H1 (cell line): ENCODE measurements at places on chromosomes 1 and 21.

- no peak overlapping the region for H3K27ac ChIP-seq
- DNase-seq, result no peak
- no peaks in the 10 kb centered on the region for H3K27me3 ChIP-seq
- no peak overlapping the region for H3K4me3 ChIP-seq
- no peaks in the 10 kb centered on the region; the same call in 1 of the 2 replicates for H3K4me1 ChIP-seq
Measured at GRCh38 chr1:48033495-48034045, 36.4 kb upstream of the TRABD2B start.

DNA sequence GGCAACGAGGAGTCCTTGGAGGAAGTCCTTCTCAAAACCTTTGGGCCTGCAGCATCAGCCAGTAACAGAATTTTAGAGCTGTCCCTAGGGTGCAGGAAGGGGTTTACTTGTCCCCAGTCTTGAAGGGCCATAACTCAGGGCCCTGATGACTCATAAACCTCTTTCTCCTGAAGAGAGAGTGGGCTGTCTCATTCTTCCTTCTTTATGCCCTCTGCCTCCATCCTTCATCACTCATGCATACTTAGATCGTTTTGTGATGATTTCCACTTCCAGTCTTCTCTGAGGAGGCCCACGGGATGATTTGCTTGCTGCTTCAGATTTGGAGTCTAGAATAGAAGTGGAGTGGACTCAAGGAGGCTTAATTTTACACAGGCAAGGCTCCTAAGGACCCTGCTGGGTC is 60.2 kb downstream of the NDUFS5 start:
- DNase-seq, result no peak
- H3K36me3 ChIP-seq, result no peaks in the 10 kb centered on the region
- H3K4me3 ChIP-seq, result no peak overlapping the region
- H3K27ac ChIP-seq, result no peak overlapping the region
- peaks cover 6% of the 10 kb centered on the region for H3K4me1 ChIP-seq
- peaks cover 8% of the 10 kb centered on the region for H3K27me3 ChIP-seq

DNA sequence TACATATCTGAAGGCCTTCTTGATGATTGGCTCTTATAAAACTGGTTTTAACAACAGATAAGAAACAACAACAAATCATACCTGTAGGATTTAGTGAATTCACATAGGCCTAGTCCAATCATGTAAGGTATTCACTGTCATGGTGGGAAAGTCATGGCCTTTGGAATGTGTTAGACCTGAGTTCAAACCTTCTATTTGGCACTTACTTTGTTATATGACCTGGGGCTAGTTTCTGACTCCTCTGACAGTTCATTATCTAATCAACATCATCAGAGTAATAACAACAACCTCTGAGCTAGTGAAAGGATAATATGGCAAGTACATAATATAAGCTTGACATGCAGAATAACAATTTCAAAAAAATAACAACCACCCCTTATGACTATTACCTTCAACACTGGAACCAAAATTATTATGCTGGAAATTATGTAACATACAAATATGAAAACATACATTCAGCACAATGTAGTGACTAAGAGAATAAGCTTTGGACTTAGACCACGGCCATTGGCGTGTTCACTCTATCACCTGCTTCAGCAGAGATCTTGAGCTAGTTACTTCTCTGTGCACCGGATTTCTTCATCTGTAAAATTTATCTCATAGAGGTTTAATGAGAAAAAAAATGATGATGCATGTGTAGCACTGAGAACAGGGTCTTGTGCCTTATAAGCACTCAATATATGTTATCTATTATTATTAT is 597.6 kb downstream of the LMO4 start:
- no peak for DNase-seq
- no peaks in the 10 kb centered on the region for H3K27me3 ChIP-seq
- no peaks in the 10 kb centered on the region for H3K36me3 ChIP-seq
- H3K4me3 ChIP-seq, result no peak overlapping the region
- no peak overlapping the region for H3K27ac ChIP-seq

DNA sequence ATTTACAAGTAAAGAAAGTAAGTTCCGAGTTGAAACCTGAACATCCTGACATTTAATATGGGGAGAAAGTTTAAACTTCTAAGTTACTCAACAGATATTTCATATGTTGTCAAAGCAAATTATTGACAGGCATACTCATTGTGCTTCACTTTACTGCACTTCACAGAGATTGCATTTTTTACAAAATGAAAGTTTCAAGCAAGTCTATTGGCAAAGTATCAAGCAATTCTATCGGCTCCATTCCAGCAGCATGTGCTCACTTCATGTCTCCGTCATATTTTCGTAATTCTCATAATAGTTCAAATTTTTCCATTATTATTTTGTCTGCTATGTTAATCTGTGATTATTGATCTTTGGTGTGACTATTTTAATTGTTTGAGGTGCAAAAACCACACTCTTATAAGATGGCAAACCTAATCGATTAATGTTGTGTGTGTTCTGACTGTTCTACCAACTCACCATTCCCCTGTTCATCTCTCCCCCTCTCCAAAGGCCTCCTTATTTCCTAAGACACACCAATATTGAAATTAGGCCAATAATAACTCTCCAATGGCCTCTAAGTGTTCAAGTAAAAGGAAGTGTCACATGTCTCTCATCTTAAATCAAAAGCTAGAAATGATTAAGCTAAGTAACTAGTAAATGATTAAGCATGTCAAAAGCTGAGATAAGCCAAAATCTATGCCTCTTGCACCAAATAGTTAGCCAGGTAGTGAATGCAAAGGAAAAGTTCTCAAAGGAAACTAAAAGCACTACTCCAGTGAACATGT is 68.2 kb upstream of the BCL9 start:
- H3K27ac ChIP-seq, result no peak overlapping the region
- H3K36me3 ChIP-seq, result no peaks in the 10 kb centered on the region
- DNase-seq, result no peak
- no peak overlapping the region for H3K4me3 ChIP-seq
- no peaks in the 10 kb centered on the region for H3K4me1 ChIP-seq

- DNase-seq, result no peak
- H3K36me3 ChIP-seq, result no peaks in the 10 kb centered on the region
- no peak overlapping the region for H3K4me3 ChIP-seq
- H3K4me1 ChIP-seq, result no peaks in the 10 kb centered on the region
- no peaks in the 10 kb centered on the region; the same call in 1 of the 2 replicates for H3K27me3 ChIP-seq
- no peak overlapping the region for H3K27ac ChIP-seq
Measured at GRCh38 chr1:213840575-213840974, 147.2 kb upstream of the PROX1 start.

- no peaks in the 10 kb centered on the region for H3K27me3 ChIP-seq
- no peaks in the 10 kb centered on the region for H3K36me3 ChIP-seq
- peaks cover 2% of the 10 kb centered on the region for H3K4me1 ChIP-seq
- H3K27ac ChIP-seq, result no peak overlapping the region; the same call in 1 of the 2 replicates
- DNase-seq, result peak; percentile 56
Measured at GRCh38 chr1:52032785-52033131, 852 bp downstream of the KTI12 start.

DNA sequence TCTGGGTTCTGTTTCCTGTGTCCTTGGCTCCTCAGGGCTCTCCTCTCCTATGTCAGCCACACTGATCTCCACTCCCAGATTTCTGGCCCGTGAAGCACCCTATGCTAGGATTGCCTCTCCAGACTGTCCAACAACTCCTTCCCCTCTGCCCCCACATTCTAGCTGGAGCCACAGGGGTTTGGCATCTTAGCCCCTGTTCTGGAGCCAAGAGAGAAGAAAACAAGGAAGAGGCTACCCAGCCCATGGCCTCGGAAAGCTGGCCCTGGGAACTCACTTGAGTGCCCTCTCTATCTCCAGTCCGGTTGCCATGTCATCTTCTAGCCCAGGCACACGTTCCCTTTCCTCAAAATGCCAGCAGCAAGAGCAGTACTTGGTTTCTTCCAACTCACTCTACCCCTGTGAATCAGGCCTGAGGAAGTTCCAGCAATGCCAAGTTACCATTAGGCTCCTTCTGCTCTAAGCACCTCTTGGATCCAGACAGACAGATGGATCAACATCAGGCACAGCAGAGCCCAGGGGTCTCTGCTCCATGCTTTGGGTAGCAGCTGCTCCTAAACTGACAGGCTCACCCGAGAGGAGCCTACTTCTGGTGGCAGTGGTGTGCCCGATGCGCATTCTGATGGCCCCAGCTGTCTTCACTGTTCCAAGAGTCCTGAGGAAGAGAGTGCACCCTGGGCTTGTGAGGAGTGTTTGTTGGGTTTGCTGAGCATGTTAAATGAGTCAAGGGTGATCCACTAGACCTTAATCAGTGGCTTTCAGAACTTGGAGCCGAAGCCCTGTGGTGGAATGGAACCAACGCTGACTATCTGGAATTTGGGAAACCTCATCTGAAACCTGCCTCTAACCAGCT is 11.6 kb upstream of the GPR61 start:
- H3K4me3 ChIP-seq, result no peak overlapping the region
- no peak for DNase-seq
- H3K27me3 ChIP-seq, result no peaks in the 10 kb centered on the region
- H3K36me3 ChIP-seq, result no peaks in the 10 kb centered on the region
- H3K27ac ChIP-seq, result no peak overlapping the region

DNA sequence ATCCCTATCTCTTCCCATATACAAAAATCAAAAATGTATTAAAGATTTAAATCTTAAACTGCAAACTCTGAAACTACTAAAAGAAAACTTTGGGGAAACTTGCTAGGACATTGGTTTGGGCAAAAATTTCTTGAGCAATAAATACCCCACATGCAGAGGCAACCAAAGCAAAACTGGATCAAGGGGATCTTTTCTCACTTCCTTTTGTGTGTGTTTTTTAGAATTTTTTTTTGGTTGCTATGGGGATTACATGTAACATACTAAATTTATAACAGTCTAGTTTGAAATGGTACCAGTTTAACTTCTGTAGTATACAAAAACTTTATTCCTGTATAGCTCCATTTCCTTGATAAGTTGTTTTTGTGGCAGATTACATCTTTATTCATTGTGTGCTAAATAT is 16.8 kb downstream of the MAST2 start:
- no peak overlapping the region for H3K4me3 ChIP-seq
- no peaks in the 10 kb centered on the region for H3K36me3 ChIP-seq
- no peak for DNase-seq
- no peak overlapping the region for H3K27ac ChIP-seq
- H3K27me3 ChIP-seq, result no peaks in the 10 kb centered on the region

DNA sequence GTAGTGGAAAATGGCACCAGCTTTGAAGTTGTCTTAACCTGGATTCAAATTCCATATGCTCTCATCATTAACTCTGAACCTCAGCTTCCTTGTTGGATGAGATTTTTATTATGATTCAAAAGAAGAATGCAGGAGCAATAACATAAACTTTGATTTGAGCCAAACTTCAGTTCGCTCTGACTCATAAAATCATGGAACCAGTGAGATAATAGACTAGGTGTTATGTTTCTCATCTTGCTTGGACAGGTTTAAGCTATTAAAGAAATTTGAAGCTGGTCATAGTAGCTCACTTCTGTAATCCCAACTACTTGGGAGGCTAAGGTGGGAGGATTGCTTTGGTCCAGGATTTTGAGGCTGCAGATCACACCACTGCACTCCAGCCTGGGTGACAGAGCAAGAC is 172.8 kb downstream of the CLEC20A start:
- no peak overlapping the region for H3K4me3 ChIP-seq
- H3K27ac ChIP-seq, result no peak overlapping the region
- H3K27me3 ChIP-seq, result no peaks in the 10 kb centered on the region
- DNase-seq, result no peak

DNA sequence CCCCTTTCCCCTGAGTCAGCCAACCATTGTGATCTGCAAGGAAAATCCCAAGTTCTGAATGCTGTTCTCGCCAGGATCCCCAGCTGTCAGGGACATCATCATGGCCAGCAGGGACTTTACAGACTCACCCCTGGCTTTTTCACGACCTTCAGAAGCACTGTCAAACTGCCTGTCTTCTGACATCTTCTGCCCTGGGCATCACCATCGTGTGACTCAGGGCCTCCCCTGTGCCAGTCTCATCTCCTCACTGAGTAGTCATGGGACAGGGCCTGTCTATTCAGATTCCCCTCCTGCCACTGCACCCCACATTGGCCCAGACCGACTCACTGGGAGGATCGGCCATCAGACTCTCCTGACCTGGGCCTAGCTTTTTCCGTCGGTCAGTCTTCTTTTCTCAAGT is 72.5 kb upstream of the VAMP3 start:
- no peak for DNase-seq
- no peak overlapping the region for H3K4me3 ChIP-seq
- H3K27ac ChIP-seq, result no peak overlapping the region
- H3K4me1 ChIP-seq, result peaks cover 14% of the 10 kb centered on the region; the same call in 1 of the 2 replicates
- peaks cover 11% of the 10 kb centered on the region for H3K27me3 ChIP-seq

- H3K27ac ChIP-seq, result no peak overlapping the region
- H3K4me3 ChIP-seq, result no peak overlapping the region
- no peaks in the 10 kb centered on the region for H3K36me3 ChIP-seq
- H3K4me1 ChIP-seq, result no peaks in the 10 kb centered on the region; the same call in 1 of the 2 replicates
Measured at GRCh38 chr1:181044449-181044966, 10.7 kb downstream of the MR1 start.

GRCh38 chr1:245306628-245307410 is 152.0 kb downstream of the KIF26B start:
- H3K4me3 ChIP-seq, result no peak overlapping the region
- no peak overlapping the region for H3K27ac ChIP-seq
- peaks cover 6% of the 10 kb centered on the region; the same call in 1 of the 2 replicates for H3K4me1 ChIP-seq
- no peaks in the 10 kb centered on the region for H3K27me3 ChIP-seq
- H3K36me3 ChIP-seq, result no peaks in the 10 kb centered on the region

DNA sequence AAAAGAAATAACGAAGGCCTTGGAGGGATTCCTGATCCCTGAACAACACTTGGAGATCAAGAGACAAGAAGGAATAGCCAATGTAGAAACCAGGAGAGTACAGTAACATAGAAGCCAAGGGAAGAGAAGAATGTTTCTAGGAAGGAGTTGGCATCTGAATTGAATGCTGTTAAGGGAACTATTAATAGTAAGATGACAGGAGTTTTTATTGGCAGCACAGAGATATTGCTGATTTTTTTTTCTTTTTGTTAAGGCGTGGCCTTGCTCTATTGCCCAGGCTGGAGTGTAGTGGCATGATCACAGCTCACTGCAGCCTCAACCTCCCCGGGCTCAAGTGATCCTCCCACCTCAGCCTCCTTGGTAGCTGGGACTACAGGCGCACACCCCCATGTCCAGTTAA is 9.6 kb upstream of the SFT2D2 start:
- no peak overlapping the region for H3K4me3 ChIP-seq
- H3K27me3 ChIP-seq, result no peaks in the 10 kb centered on the region
- H3K36me3 ChIP-seq, result no peaks in the 10 kb centered on the region
- peaks cover 5% of the 10 kb centered on the region; the same call in 1 of the 2 replicates for H3K4me1 ChIP-seq

DNA sequence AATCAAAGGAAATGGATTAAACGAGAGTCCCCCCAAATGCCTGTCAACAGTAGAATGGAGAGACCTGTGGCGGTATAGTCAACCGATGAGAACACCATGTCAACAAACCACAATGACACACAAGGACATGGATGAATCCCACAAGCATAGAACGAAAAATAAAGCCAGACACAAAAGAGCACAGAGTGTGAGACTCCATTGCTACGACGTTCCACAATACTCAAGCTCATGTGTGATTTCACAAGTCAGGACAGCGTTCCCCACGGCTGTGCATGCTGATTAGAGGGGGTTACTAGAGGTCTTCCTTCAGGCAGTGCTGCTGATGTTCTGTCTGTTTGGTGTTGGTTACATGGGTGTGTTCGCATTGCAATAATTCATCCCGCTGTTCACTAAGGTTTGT is 5.8 kb upstream of the PLA2G2D start:
- no peak overlapping the region for H3K4me3 ChIP-seq
- H3K27ac ChIP-seq, result no peak overlapping the region
